T-helper 9 cell (primary cell): ENCODE measurements at places on chromosomes 1 and 21.

GRCh38 chr1:235502601-235503402, 1.4 kb downstream of the B3GALNT2 start:
- DNase-seq: no peak

GRCh38 chr1:219741011-219741970, 128.4 kb upstream of the ZC3H11B start:
- DNase-seq: no peak

DNA sequence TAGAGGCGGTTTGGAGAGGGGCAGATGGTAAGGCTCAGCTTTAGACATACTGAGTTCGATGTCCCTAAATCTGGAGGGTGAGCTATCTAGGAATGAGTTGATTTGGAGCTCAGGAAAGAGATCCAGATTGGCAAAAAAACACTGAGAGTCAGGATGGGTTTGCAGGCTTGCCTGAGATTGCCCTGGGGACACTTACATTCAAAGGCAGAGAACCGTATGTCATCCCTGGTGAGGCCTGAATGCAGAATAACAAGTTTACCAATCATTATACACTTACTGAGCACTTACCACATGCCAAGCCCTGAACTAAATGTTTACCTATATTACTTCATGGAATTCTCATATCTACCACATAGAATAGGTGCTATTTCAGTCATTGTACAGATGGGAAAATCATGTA, 27.5 kb downstream of the TFAP2E start:
- no peak for DNase-seq

DNA sequence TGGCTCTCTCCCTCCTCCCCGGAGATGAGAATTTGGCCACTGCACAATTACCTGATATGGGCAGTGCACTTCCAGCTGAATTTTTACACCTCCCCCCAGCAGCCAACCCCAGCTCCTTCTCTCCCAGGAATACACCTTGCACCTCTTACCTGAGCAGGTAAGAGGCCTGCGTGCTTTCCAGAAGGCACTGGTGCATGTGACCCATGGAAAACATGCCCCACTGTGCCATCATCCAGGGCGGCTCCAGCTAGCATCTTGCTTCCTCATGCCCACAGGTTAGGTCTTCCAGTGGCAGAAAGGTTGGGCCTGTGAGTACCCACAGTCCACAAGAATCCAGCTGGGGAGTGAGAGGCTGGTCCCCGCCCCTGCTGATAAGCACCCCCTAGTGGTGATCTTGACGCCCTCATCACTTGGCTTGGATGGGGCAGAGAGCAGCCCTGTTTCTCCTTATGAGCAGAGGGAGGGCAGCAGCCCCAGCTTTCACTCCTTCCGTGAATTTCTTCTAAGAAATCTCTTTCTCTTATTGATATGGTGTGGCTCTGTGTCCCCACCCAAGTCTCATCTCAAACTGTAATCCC, 57.8 kb downstream of the EDARADD start:
- DNase-seq: peak; percentile 28

GRCh38 chr1:9849691-9850441, 26.1 kb upstream of the CLSTN1 start:
- no peak for DNase-seq

GRCh38 chr21:8994640-8995511, 1526.5 kb upstream of the TPTE start:
- DNase-seq: no peak

GRCh38 chr1:99751877-99752504, 14.4 kb downstream of the FRRS1 start:
- no peak for DNase-seq

- DNase-seq: no peak
These were observed 337.6 kb upstream of the SNX7 start for GRCh38 chr1:98323906-98324358.

DNA sequence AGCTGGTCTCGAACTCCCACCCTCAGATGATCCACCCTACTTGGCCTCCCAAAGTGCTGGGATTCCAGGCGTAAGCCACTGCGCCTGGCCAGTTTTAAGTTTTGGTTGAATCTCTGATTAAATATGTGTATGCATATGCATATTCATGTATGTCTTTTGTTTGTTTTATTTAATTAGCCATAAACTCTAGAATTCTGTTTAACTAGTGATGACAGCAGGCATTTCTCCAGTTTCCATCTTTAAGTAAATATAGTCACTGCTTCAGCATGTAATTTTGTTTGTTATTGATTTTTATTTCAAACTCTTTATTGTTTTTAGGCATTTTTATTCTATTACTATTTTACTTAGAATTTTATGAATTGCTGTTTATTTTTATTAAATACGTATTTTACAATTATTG, 58.0 kb downstream of the NUF2 start:
- DNase-seq: no peak

DNA sequence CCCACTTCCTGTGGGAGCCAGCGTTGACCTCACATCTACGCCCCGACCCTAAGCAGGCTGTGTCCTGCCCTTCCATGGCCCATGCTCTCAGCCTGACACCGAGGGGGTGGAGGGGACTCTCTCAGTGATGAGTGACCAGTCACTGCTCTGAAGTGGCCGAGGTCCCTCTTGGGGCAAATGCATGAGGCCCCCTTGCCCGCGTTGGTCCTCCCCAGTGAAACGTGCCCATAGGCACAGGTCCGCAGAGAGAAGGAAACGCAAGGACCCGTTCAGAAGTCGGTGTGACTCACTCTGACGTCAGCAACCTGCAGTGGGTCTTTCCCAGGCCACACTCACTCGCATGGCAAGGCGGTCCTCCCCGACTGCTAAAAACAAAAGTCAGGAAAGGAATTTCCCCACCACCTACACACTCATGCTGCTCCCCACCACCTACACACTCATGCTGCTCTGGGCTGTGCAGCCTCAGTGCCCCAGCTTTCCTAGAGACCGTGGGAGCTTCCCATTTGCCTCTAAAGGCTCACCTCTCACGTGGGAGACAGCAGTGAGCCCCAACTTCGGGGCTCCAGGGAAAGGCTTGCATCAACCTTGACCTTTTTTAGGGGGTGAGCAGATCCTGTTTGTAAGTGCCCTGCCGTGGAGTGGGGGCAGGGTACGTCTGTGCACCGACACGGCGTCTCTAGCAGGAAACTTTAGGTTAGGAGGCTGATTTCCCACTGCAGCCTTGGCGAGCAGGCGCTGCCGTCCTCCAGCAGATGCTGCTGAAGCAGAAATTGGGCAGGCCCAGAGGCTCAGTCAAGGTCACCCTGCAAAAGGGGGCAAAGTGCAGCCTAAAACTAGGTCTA, 11.4 kb downstream of the UBASH3A start:
- DNase-seq: peak; percentile 84

DNA sequence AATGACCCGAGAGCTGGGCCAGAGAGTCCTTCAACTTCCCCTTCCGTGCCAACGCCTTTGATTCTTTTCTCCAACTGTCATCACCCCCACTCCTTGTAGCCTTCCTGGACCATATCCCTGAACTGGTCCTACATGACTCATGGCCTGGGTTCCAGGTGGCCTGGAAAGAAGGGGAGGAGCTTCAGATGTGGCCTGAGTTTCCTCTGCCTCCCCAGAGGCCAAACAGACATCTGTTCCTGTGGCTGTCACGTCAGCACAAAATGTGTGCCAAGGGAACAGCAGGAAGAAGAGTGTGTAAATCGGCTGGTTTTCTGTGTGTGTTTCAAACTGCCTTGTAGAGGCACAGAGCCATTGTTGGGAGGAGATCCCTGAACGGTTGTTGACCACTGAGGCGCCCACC, 24.9 kb upstream of the KIRREL1 start:
- DNase-seq: no peak

GRCh38 chr1:32647308-32648134, 2.8 kb downstream of the ZBTB8OS start:
- DNase-seq: no peak

DNA sequence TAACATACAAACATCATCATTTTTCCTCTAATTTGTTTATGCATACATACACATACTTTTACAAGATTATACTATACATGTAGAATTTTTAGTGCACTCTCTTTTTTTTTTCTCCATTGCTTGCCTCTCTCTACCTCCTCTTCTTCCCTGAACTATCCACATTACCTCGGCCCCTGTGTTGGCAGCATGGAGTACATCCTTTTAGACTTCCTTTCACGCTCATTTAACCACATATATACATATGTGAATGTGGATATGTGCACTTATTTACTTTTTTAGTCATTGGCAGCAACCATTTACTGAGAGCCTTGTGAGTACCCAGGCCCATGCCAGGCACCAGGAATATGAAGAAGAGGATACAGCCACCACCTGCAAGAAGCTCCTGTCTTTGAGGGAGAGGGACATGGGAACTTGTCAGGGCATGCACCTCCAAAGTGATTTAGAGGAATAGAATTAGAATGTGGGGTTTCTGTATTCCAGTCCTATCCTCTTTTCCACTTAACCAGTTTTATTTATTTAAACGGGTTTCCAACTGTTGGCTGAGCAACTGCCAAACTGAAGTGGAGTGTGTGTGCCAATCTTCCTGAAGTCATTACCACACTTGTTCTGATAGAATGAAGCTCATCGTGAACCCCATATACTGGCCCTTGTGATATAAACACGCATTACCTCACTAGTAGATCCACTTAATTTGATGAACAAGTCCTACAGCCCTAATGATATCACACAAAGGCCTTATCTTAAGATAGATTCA, 212.6 kb downstream of the TNR start:
- no peak for DNase-seq

GRCh38 chr21:46005481-46005881, 23.9 kb downstream of the COL6A1 start:
- no peak for DNase-seq

DNA sequence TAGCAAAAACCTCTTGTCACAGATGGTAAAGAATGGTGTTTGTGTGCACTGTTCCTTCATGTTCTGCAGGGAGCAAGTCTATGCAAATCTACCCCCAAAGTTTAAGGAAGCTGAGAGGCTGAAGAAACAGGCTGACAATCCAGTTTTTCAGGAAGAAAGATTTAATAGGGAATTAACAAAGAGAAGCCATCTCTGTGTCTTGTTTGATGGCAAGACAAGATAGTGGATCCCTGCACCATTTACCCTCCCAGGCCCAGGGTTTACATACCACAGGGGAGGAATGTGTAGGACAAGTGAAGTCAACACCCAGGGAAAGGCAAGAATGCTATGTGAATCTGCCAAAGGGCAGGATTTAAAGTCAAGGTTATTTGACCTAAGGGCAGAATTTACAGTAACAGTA, 48.1 kb upstream of the FNBP1L start:
- DNase-seq: no peak
